H1 (cell line): ENCODE measurements at places on chromosomes 5 and 9. TPM values are rescaled to one million over a fixed set of nuclear protein-coding genes. Genes with fewer than 3 reads are reported as not detected.

DNA sequence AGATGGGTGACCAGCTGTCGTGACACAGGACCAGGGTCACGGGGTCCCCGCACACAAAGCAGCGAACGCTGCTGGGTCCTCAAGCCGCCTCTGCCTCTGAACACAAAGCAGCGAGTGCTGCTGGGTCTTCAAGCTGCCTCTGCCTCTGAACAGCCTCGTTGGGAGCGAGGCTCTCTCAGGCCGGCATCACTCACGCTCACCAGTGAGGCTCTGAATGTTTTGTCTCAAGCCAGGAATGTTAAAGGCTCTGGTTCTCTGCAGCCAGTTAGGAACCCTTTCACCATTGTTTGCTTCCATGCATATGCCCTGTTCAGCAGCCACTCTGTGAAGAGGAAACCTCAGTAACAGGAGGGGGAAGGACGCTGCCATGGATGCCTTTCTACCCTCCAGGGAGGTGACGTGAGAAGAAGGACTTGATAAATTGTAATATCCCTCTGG is 82.7 kb upstream of the TAF11L2 start:
- no peaks in the 10 kb centered on the region for H3K27me3 ChIP-seq
- no peaks in the 10 kb centered on the region for H3K36me3 ChIP-seq
- no peak for DNase-seq
- H3K4me1 ChIP-seq: peaks cover 1% of the 10 kb centered on the region; the same call in 1 of the 2 replicates

DNA sequence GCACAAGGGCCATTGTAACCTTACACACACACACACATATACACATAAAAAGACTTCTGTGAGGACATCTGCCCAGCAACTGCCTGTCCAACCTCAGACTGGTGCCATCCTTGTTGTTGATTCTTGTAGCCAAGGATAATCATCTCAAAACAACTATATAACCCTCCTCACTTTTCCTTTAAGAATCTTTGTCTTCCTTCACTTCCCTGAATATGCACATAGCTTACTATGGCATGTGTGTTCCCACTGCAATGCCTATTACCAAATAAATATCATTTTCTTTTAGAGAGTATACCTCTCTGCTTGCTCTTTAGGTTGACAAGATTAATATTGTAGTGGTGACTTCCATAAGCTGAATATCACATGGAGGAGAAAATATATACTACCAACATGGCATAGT is 55.2 kb downstream of the APBA1 start:
- H3K27ac ChIP-seq: no peak overlapping the region
- H3K36me3 ChIP-seq: no peaks in the 10 kb centered on the region
- no peak for DNase-seq
- H3K4me3 ChIP-seq: no peak overlapping the region
- no peaks in the 10 kb centered on the region for H3K4me1 ChIP-seq

Gene PCDHB12
- 2.0 and 3.0 TPM in 2 replicates for total RNA-seq

Gene SPIN1
- total RNA-seq: 139 and 143 TPM in 2 replicates

- no peaks in the 10 kb centered on the region for H3K4me1 ChIP-seq
- H3K36me3 ChIP-seq: no peaks in the 10 kb centered on the region
- H3K4me3 ChIP-seq: no peak overlapping the region
- no peaks in the 10 kb centered on the region for H3K27me3 ChIP-seq
- peak; percentile 40 for DNase-seq
Observed at GRCh38 chr9:114314881-114315722, 7.8 kb upstream of the ORM1 start.

Gene PCSK5
- total RNA-seq: 10.1 and 10.7 TPM in 2 replicates

DNA sequence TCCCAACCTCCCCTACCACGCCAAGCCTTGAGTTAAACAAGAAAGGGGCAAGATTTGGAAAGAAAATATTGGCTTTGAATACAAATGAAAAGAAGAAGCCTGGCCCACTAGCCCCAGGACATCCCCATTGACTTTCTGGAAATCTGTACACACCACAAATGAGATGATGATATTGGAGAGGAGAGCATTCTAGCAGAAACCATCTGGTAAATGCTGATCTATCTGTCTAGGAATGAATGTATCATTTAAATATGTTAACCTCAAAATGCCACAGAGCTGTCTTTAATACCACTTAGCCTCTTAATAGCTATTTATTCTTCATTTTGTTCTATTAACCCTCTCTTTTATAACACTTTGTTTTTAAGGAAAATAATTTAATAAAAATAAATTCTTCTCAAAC is 270.2 kb upstream of the PDE4D start:
- no peaks in the 10 kb centered on the region for H3K4me1 ChIP-seq
- DNase-seq: no peak
- no peaks in the 10 kb centered on the region for H3K36me3 ChIP-seq
- H3K4me3 ChIP-seq: no peak overlapping the region
- H3K27ac ChIP-seq: no peak overlapping the region
- H3K27me3 ChIP-seq: no peaks in the 10 kb centered on the region

DNA sequence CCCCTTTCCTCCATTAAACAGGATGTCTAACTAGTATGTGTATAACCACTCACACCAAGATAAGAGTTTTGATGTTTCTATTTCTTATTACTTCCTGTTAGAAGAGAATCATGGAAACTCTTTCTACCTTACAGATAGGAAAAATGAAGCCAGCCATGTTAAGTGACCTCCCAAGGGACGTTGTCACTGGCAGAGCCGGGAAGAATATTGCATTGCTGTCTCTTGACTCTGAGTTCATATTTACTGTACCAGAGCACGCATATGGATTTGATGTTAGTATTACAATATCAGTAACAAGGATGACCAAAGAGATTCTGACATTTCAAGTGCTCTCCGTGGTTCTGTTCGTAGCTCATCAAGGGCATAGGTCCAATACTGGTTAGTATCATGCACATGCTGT is 12.5 kb upstream of the C5orf63 start:
- no peak for DNase-seq
- H3K4me3 ChIP-seq: no peak overlapping the region
- H3K4me1 ChIP-seq: no peaks in the 10 kb centered on the region; the same call in 1 of the 2 replicates

GRCh38 chr9:92295827-92296258 is 2.3 kb upstream of the IARS1 start:
- H3K4me1 ChIP-seq: peaks cover 2% of the 10 kb centered on the region; the same call in 1 of the 2 replicates
- no peak overlapping the region for H3K4me3 ChIP-seq
- DNase-seq: no peak
- H3K27me3 ChIP-seq: no peaks in the 10 kb centered on the region
- no peak overlapping the region for H3K27ac ChIP-seq
- H3K36me3 ChIP-seq: peaks cover 39% of the 10 kb centered on the region

Gene NUDT12
- total RNA-seq: 12.5 and 14.0 TPM in 2 replicates

DNA sequence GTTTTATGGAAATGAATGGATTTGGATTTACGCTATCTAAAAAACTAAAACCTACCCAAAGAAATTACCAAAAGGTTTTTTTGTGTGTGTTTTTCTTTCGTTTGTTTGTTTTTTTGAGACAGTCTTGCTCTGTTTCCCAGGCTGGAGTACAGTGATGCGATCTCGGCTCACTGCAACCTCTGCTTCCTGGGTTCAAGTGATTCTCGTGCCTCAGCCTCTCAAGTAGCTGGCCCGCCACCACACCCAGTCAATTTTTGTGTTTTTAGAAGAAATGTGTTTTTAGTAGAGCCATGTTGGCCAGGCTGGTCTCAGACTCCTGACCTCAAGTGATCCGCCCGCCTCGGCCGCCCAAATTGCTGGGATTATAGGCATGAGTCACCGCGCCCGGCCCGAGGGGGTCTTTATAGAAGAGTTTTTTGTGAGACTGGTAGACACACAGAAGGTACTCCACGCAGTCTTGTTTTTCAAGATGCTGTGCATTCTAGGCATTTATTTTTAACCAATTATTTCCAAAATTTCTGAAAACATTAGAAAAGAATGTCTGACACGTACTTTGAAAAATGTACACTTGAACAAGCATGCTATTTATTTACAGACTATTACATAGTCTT is 75.7 kb downstream of the NR6A1 start:
- no peak overlapping the region for H3K4me3 ChIP-seq
- no peak overlapping the region for H3K27ac ChIP-seq
- DNase-seq: no peak
- H3K4me1 ChIP-seq: peaks cover 9% of the 10 kb centered on the region
- no peaks in the 10 kb centered on the region for H3K36me3 ChIP-seq

DNA sequence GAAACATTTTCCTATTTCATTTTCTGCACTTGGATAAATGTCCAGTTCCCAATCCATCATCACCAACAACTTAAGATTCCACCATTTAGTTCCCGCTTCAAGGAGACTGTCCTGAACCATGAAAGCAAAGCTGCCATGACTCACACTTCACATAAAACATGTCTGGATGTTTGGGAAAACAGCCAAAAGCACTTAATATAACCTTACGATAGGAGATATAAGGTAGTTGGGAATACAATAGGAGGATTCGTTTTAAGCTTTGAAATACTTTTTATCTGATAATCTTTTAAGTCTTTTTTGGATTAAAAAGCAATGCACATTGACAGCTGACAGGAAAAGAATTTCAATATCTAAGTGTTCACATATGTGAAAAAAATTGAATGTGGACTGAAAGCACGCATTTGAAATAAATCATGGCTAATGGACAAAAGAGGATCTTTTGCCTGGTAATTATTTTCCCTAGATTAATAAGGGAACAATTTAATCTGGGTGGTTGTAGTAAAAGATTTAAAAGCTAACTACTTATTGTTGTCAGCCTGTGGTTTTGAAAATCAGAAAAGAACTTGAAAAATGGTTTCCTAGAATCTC is 17.3 kb upstream of the TGFBI start:
- no peak overlapping the region for H3K27ac ChIP-seq
- H3K4me1 ChIP-seq: no peaks in the 10 kb centered on the region
- H3K27me3 ChIP-seq: no peaks in the 10 kb centered on the region
- H3K36me3 ChIP-seq: no peaks in the 10 kb centered on the region

DNA sequence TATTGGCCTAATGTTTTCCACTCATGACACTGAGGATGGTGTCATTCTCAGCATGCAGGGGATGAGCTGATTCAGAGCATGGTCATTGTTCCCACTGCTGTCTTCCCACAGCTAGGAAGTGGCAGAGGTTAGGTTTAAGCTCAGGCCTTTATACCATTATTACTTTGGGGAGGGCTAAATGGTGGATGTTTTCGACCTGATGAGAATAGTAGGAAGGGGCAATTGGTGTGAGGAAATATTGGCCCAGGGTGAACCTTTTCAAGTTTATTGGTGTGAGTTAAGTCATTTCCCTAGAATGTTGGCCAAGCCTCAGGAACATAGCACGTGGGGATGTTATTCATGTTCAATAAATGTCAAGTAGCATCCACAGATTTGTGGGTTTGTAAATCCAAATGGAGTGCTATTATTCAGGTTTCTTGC is 59.6 kb downstream of the ARHGAP26 start:
- H3K4me3 ChIP-seq: no peak overlapping the region
- H3K4me1 ChIP-seq: peaks cover 11% of the 10 kb centered on the region
- no peak overlapping the region for H3K27ac ChIP-seq
- DNase-seq: no peak

DNA sequence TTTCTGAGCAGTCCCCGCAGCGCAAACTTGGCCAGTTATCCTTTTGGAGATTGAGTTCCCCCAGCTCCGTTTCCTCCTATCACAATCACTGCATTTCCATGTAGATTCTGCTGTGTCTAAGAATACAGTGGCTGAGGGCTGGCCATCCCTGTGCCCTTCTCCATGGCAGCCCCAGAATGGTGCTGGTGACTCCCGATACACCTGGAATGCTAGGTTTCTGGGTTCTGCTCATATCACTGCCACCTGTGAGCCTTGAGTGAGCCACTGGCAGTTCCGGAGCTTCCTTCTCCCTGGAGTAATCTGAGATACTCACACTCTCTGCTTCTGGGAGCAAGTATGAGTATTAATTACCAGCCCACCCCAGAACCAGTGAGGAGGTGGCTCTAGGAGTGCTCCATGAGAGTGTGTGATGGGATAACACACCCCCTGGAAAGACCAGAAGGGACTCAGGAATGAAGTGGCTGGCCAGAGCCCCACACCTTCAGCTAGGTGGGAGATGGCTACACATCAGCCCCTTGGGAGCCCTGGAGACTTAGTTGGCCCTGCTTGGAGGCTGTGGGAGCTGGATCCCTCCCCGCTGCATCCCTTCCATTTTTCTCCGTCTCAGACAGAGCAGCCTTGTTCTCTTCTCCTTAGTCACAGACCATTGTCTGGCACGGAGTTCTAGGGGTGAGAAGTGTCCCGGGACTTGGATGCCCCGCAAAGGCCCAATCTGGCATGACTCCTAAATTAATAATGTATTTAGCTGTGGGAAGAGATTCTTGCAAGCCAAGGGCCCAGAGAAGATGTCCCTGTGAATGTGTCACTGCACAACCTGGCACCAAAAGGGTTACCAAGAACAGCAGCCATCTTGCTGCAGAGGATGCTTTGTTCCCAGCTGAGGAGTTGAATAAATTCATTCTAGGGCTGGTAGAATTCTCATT is 4.9 kb downstream of the PCDHGC5 start:
- H3K4me1 ChIP-seq: peaks cover 6% of the 10 kb centered on the region
- no peak for DNase-seq
- no peak overlapping the region for H3K27ac ChIP-seq
- H3K36me3 ChIP-seq: no peaks in the 10 kb centered on the region
- no peak overlapping the region for H3K4me3 ChIP-seq

DNA sequence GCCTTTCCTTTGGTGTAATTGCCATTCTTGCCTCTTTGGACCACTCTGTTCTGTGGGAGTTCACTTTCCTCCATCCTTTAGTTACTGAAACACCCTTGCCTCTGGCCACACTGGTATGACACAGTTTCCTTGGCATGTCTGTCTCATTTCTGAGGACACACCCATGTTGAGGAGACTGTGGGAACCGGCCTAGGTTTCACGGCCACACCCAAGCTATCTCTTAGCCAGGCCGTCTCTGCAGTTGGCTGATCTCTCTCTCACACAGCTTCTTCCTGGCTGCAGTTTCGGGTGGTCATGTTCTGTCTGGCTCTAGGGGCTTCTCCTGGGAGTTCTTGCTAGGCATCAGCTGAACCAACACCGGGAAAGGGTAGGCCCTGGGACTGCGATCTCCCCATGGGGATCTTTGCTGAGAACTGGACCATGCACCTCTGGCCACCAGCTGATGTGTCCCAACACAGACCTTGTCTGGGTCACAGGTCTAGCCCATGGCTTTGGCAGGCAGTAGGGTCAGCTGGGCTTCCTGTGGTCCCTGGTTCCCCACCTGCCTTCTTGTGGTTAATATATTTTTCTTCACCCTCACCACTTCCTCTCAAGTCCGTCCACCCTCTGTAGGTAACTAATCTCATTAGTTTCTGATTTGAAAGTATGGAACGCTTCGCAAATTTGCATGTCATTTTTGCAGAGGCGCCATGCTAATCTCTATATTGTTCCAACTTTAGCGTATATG is 24.9 kb downstream of the ARHGEF37 start:
- H3K36me3 ChIP-seq: no peaks in the 10 kb centered on the region
- no peaks in the 10 kb centered on the region for H3K27me3 ChIP-seq
- H3K4me3 ChIP-seq: no peak overlapping the region
- DNase-seq: no peak
- no peaks in the 10 kb centered on the region for H3K4me1 ChIP-seq

DNA sequence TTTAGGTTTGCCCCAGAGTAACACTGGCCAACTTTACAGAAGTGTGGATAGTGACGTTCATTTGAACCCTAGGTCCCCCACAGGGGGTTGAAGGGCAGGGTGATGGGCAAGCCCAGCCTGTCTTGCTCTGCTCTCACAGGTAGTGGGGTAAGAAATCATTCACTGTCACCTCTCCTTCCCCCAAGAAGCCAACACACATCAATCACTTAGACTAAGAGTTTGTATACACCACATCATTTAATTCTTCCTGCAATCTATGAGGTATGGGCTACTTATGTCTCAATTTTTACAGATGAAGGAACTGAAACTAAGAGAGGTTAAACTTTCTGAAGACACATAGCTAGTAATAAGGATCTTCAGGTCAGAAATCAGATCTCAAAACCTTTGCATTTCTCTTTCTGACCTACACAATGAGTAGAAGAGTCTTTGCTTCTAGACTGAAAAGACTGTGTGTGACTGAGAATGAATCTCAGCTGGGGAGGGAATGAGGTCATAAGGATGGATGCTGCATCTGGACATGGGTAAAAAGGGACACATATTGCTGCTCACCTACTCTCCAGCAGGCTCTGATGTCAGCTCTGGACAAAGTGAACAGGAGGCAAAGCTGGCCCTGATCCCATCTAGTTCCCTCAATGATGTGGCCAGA is 81.0 kb upstream of the EQTN start:
- DNase-seq: no peak
- H3K27ac ChIP-seq: no peak overlapping the region
- no peak overlapping the region for H3K4me3 ChIP-seq
- no peaks in the 10 kb centered on the region for H3K36me3 ChIP-seq
